NCI-H1105 (cell line): ENCODE measurements at places on chromosomes 1 and 21.
A peak's percentile ranks its signal among the peaks of the same experiment; 100 is the strongest.

- DNase-seq, result no peak
Observed at GRCh38 chr1:166874464-166874863, 1.6 kb downstream of the TADA1 start.

- no peak for DNase-seq
Observed at GRCh38 chr1:8527941-8528340, 210.0 kb downstream of the SLC45A1 start.

- no peak for DNase-seq
Observed at GRCh38 chr1:9388335-9389180, 95.9 kb downstream of the SPSB1 start.

GRCh38 chr1:156431769-156432668 is 63.0 kb downstream of the RHBG start:
- no peak for DNase-seq

- peak; percentile 77 for DNase-seq
Observed at GRCh38 chr1:93681101-93681988, at the start of gene BCAR3. BCAR3 (minus strand) TSS chr1:93681837; CDS start chr1:93674930, 6,907 bp downstream.

DNA sequence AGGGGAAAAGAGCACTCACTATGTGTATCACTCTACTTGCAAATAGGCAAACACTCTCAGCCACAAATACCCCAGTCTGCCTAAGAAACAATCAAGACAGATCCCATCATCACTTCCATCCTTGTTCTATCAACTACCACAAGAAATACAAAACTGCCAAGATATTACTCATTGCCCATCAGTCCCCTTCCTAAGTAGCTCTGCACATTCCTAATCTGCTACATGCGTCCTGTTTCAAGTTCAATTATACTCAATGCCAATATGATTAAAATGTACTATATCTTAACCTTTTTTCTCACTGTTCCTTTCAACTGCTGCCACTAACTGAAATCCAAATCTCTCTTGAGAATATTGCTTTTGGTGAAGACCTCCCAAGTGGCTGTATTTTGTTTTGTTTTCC is 1688.4 kb downstream of the PLA2G4A start:
- DNase-seq, result no peak

- no peak for DNase-seq
Observed at GRCh38 chr21:37338671-37339551, 27.7 kb upstream of the DYRK1A start.

DNA sequence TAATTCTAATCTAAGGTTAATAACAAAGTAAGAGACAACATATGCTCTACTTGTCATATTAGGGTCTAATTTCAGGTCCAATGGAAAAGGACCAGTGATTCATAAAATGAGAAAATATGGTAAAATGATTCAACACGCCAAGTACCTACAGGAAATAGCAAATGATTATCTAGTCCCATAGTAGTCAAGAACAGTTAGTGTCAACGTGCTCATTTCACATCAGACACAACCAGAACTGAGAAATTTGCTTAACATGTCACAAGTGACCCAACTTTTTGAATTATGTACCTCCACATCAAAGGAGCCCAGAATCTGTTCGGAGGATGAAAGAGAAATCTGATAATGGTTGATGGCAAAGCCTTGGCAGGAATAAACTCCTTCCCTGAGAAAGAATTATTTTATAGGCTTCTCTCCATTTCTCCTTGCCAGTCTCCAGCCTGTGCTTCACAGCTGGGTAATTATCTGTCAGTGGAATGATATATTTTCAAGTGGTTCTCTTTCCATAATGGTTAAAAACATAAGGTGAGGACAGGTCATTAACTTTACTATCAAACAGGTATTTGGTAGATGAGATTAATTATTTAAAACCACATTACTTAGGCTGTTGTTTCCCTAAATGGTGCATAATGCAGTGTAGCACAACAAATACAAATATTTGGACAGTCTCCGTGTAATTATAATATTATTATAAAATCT is 83.2 kb downstream of the APP start:
- peak; percentile 28 for DNase-seq

DNA sequence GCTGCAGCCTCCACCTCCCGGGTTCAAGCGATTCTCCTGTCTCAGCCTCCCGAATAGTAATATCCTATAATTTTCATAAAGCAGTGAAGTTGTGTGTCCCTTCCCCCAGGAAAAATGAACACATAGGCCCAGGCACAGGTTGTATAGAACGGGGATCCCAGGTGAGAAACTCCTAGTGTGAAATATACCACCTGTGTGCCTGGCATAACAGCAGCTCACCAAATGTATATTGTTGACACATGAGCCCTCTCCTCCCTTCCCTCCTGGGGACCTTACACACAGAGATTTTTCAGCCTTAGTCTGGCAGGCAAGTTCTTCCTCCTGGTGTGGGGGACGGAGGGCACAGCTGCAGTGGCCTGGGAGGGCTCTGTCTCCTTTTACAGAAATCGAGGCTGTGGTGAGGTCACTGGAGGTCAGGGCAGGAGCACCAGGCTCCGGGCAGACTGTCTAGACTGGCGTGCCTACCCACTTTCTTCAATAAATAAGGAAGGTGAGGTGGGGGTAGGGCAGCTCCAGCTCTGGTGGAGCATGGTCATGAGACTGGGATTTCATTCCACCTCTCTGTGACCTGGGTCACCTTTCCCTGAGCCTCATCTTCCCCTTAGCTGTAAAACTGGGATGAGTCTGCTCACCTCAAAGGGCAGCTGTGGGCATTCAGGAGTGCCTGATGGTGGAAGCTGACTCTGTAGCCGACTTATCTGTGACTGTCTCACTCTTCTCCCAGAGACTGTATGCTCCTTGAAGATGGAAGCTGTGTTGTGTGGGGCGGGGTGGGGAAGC is 14.3 kb downstream of the RCC1 start:
- no peak for DNase-seq

DNA sequence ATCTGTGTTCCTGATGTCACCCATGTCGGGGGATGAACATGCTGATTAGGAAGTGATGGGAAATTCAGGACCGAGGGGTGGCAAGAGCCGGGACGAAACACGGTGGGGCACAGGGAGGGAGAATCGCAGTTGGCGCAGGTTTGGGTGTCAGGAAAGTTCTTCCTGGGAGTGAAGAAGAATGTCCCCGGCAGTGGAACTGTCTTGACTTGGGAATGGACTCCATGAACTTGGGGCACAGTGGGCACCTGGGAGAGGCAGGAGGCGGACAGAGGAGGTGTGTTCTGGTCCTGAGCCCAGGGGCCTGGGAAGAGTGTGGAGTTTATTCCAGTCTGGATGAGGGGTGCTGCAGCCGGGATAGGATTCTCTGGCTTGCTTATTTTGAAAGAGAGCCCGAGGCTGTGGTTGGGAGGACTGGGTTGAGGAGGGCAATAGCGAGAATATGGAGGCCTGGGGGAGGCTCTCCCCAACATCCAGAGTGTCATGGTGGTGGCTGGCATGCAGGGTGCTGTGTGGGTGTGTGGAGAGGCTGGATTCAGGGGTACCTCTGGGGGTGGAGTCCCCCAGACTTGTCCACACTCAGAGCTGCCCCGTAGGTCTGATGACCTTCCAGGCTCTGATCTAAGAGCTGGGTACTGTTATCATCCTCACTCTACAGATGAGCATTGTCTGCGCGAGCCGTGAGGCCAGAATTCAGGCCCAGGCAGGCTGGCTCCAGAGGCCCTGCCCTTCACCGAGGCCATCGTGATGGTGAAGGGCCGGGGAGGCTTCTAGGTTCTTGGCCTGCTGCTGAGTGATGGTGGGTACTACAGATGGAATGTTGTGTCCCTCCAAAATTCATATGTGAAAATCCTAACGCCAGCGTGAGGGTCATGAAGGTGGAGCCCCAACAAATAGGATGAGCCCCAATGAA is 274.5 kb upstream of the C1orf174 start:
- no peak for DNase-seq

DNA sequence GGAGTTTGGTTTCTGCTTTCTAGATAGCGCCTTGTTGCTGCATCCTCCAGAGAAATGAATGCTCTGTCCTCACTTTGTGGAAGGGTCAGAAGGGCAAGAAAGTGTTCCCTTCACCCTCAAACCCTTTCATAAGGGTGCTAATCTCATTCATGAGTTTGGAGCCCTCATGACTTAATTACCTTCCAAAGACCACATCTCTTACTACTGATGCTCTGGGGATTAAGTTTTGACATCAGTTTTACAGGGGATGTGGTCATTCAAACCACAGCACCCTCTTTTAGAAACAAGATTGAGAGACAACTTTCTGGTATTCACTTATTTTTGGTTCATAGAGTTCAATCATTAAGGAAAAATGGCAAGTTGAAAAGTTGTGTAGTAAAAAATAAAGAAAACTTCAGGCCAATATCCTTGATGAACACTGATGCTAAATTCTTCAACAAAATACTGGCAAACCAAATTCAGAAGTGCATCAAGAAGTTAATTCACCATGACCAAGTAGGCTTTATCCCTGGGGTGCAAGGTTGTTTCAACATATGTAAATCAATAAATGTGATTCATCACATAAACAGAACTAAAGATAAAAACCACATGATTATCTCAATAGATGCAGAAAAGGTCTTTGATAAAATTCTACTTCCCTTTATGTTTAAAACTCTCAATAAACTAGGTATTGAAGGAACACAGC is 442.1 kb downstream of the PTBP2 start:
- no peak for DNase-seq

DNA sequence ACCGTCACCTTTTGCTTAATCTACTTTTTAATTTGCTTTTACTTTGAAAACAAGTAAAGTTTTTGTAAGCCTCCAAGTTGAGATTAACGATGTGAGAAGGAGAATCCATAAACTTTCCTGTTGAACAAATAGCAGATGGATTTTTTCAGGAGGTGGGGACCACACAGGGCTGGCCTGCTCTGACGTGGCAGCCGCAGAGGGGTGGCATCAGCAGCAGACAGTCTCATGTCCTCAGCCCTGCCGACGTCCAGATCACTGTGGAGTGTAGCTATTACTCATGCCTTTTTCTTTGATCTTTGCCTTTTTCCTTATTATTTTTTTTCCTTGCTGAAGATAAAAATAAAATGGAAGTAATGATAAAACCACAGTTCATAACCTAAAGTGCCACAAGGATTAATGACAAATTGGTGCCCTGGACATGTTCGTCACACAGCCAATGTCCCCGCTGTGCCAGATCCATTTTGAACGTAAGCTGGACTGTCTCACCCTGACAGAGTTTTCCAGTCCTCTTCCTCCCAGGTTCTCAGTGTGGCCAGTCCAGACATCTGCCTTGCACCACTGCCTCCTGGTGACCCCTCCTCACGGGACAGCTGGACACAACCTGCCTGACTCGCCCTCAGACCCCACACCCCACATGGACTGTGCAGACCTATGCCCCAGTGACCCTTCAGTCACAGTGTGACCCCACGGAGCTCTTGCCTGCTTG is 15.4 kb upstream of the ZBTB21 start:
- no peak for DNase-seq

- DNase-seq, result no peak
Observed at GRCh38 chr1:191049781-191050180, 572.1 kb upstream of the BRINP3 start.

DNA sequence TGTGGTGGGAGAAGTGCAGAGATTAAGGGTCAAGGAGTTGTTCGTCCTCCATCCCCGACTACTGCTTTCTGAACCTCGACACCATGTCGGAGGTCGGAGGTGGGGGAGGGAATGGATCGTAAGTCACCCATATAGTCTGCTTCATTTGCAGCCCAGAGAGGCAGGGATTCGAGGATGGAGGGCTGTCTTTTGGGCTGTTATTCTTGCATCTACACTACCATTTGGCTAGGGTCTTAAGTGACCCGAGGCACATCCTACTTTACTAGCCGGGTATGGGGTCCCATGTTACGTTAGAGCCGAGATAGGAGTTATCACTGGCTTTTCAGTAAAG is 578 bp downstream of the USP21 start:
- no peak for DNase-seq

- no peak for DNase-seq
Observed at GRCh38 chr21:35119501-35120047, 70.5 kb upstream of the RUNX1 start.

DNA sequence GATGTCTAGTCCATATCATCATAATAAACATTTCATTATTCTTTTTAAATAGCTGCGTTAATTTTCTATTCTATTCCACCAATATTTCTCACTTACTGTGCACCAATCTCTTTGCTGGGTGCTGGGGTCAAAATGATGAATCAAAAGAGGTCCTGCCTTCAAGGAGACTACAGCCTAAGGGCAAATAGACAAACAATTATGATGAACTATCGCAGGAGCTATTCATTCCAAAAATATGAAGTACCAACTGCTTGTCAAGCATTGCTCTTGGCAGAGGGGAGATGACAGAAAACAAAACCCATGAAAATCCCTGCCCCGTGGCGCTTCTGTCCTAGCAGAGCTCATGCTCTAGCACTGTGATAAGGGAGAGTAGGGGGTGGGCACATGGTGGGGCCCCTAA is 28.8 kb upstream of the SLC26A9 start:
- no peak for DNase-seq

GRCh38 chr1:44642925-44643324 is 31.4 kb downstream of the TMEM53 start:
- no peak for DNase-seq

- DNase-seq, result no peak
Observed at GRCh38 chr1:2935751-2936390, 85.4 kb upstream of the ACTRT2 start.

DNA sequence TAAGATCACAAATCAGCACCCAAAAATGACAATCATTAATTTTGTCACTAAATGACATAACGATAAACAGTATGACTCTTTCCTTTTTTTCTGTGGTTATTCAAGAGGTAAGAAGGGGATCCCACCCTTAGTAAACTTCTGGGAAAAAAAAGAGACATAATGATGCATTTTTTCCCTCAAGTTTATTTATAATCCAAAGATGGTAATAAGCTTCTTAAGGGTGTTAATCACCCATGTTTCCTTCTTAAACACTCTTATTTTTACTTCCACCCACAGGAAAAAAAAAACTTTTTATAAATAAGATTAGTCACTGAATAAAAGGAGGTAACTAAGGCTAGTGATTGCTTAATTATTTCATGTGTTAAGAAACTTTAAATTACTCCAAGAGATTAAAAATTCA is 24.7 kb downstream of the RGS1 start:
- no peak for DNase-seq

- no peak for DNase-seq
Observed at GRCh38 chr1:184658055-184658454, 96.6 kb downstream of the EDEM3 start.

- no peak for DNase-seq
Observed at GRCh38 chr1:163928069-163928468, 606.3 kb downstream of the NUF2 start.

DNA sequence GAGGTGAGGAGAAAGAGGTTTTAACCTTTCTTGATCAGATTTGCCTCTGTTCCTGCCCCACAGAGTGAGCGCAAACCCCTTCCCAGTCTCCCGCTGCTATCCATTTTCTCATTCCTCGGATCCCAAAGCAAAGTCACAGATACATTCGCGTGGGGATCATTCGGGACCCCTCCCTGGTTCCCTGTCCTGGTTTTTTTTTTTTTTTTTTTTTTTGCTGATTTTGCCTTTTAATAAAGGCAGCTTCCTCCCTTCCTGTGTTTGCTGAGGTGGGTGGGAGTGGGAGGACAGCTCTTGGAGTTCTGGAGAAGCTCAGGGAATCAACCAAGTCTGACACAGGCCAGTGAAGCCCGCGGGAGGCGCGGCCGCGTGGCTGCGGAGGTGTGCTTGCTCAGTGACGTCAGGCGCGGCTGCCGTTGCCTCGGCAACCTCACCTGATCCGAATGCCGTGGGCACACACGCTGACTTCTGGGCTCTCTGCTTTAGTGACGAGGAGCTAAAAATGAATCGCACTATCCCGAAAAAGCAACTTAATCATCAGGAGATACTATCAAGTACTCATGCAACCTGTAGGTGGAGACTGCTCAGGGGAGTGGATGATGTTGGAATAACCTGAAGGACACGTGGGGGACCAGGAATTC is 106.4 kb downstream of the TBX19 start:
- peak; percentile 65 for DNase-seq

- DNase-seq, result no peak
Observed at GRCh38 chr21:41381731-41382130, 19.9 kb downstream of the MX2 start.

GRCh38 chr1:22851517-22851916 is 121.1 kb downstream of the LACTBL1 start:
- no peak for DNase-seq
